Tibial nerve (tissue), 4 donors: ENCODE measurements at places on chromosomes 6 and 20.

DNA sequence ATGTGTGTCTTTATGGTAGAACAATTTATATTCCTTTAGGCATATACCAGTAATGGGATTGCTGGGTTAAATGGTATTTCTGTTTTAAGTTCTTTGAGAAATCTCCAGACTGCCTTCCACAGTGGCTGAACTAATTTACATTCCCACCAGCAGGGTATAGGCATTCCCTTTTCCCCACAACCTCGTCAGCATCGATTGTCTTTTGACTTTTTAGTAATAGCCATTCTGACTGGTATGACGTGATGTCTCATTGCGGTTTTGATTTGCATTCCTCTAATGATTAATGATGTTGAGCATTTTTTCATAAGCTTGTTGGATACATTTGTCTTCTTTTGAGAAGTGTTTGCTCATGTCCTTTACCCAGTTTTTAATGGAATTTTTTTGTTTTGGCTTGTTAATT, 5.3 kb upstream of the TASP1 start:
- DNase-seq, result no peak
- no peak overlapping the region for H3K4me3 ChIP-seq
- no peaks in the 10 kb centered on the region for H3K36me3 ChIP-seq
- no peak overlapping the region for H3K27ac ChIP-seq
- H3K4me1 ChIP-seq, result peaks cover 9% of the 10 kb centered on the region
- H3K27me3 ChIP-seq, result no peaks in the 10 kb centered on the region

DNA sequence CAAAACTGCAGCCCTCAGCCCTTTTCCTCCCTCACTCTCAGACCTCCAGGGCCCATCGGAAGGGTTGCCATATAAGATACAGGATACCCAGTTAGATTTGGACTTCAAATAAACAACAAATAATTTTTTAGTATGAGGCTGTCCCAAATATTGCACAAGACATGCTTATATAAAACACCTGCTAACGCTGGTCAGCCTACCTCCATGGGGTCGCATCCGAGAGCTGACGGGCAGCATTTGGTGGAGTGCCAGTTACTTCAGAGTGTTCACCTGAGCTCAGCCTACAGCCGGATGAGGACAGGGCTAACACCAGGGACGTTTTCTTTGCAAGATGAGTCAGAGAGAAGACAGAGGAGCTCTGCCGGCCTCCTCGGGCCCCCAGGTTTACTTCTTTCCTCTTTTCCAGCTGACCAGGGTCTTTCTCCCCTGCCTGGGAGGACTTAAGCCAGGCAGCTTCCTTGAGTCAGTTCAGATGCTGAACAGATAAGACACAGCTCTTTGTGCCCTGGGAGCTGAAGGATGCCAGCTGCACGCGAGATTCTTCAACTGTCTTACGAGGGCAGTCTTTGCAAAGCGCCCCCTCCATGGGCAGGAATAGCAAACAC, 141.2 kb upstream of the KCNG1 start:
- no peak overlapping the region for H3K4me3 ChIP-seq
- no peak overlapping the region for H3K27ac ChIP-seq
- H3K4me1 ChIP-seq, result no peaks in the 10 kb centered on the region
- no peaks in the 10 kb centered on the region for H3K27me3 ChIP-seq
- DNase-seq, result no peak

- no peaks in the 10 kb centered on the region for H3K27me3 ChIP-seq
- H3K27ac ChIP-seq, result no peak overlapping the region
- H3K36me3 ChIP-seq, result no peaks in the 10 kb centered on the region
- H3K4me3 ChIP-seq, result no peak overlapping the region
These were observed 194.4 kb downstream of the TMEM200A start for GRCh38 chr6:130560231-130560630.

GRCh38 chr20:34880215-34880850, 3.9 kb downstream of the ACSS2 start:
- H3K4me3 ChIP-seq, result no peak overlapping the region
- H3K36me3 ChIP-seq, result no peaks in the 10 kb centered on the region
- H3K4me1 ChIP-seq, result no peaks in the 10 kb centered on the region
- no peak overlapping the region for H3K27ac ChIP-seq

DNA sequence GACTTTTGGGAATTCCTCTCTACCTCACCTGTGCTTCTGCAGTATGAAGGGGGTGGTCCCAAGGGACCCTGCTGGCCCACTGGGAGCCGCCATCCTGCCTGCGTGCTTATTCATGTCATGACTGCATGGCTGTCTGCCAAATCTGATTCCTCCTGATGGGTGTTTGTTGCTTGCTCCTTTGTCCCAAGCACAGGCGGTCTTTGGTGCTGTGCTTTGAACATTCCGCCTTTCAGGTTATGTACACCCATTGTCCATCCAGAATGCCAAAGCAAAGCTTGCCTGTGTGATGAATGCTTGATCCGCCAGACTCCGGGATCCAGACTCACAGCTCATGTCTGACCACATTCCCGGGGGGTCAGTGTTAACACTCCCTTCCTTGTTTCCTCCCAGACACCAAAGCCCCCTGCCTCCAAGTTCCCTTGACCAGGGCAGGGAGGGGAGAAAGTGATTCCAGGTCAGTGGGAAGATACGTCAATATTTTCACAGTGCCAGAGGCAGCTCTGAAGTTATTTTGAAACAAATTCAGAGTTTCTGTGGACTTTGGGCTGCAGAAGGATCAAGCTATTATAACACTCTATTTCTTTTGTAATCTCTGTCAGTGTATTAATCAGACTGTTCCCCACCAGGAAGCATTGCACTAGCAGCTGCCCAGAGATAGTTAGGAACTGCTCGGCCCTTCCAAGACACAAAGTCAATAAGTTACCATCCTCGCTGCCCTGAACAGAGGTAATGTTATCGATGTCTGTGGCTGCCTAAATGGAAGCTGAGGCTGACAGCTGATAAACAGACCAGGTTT, 9.5 kb downstream of the DAAM2 start:
- H3K4me1 ChIP-seq, result peaks cover 25% of the 10 kb centered on the region
- H3K27ac ChIP-seq, result no peak overlapping the region
- no peaks in the 10 kb centered on the region for H3K36me3 ChIP-seq
- H3K27me3 ChIP-seq, result no peaks in the 10 kb centered on the region

DNA sequence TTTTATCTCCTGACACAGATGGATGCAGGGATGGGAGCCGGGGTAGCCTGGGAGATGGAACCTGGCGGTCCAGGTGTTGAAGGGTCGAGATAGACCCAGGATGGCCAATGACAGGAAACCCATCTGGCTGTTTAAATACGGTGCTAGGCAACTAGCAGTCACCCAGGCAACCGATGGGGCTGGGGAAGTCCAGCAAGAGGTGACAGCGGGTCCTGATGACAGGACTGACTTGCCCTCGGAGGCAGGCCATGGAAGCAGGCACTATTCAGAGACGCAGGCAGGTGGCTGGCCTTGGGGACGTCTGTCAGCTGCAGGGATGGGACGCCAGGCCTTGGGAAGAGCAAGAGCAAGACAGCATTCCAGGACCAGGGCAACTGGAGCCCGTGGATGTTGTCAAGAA, 135.4 kb upstream of the RALGAPA2 start:
- H3K27ac ChIP-seq, result no peak overlapping the region
- H3K36me3 ChIP-seq, result no peaks in the 10 kb centered on the region
- H3K4me1 ChIP-seq, result peaks cover 7% of the 10 kb centered on the region
- no peaks in the 10 kb centered on the region for H3K27me3 ChIP-seq
- DNase-seq, result no peak
- H3K4me3 ChIP-seq, result no peak overlapping the region

- H3K27me3 ChIP-seq, result no peaks in the 10 kb centered on the region
- H3K27ac ChIP-seq, result no peak overlapping the region
- no peaks in the 10 kb centered on the region for H3K4me1 ChIP-seq
- H3K36me3 ChIP-seq, result no peaks in the 10 kb centered on the region
These were observed 79.7 kb downstream of the EDN1 start for GRCh38 chr6:12369781-12370262.

DNA sequence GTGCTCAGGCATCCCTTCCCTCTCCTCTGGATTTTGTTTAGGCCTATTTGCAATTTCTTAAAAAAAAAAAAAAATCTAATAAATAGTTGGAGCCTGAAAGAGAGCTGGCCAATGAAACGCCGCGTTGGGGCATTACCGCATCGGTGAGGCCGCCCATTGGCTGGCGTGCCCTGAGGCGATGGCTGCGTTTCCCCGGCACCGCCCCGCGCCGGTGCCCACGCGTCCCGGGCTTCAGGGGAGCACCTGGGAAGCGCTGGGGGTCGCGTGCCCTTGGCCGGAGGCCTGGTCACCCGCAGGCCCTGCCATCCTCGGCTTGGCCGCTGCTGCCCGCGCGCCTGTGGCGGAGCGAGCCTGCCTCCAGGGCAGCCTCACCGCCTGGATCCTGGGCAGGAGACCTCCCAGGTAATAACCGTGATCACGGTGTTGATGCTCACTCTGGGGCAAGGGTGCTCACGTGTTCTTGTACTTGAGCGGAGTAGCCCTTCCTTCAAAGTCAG, 155.4 kb downstream of the NRN1 start:
- no peak for DNase-seq
- H3K4me3 ChIP-seq, result peak overlapping the region; percentile 51
- H3K27ac ChIP-seq, result no peak overlapping the region
- peaks cover 9% of the 10 kb centered on the region for H3K4me1 ChIP-seq

- no peak overlapping the region for H3K27ac ChIP-seq
- H3K4me3 ChIP-seq, result no peak overlapping the region
- H3K27me3 ChIP-seq, result no peaks in the 10 kb centered on the region
- H3K36me3 ChIP-seq, result no peaks in the 10 kb centered on the region
- no peaks in the 10 kb centered on the region for H3K4me1 ChIP-seq
These were observed 123.9 kb downstream of the COL12A1 start for GRCh38 chr6:75081921-75082320.

GRCh38 chr6:114364301-114364700, 21.5 kb upstream of the HS3ST5 start:
- no peak overlapping the region for H3K27ac ChIP-seq

DNA sequence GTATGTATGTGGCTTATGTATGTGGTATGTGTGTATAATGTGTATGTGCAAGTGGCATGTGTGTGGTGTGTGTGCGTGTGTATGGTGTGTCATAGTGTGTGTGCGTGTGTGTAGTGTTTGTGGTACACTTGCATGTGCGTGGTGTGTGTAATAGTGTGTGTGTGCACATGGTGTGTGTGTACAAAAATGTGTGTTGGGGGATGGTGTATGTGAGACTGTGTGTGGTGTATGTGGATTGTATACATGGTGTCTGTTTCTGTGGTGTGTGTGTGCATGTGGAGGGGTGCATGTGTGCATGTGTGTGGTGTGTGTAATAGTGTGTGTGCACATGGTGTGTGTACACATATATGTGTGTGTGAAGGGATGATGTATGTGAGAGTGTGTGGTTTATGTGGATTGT, 21.5 kb downstream of the MAFB start:
- no peak overlapping the region for H3K27ac ChIP-seq
- no peaks in the 10 kb centered on the region for H3K27me3 ChIP-seq
- no peak overlapping the region for H3K4me3 ChIP-seq
- no peaks in the 10 kb centered on the region for H3K4me1 ChIP-seq
- no peak for DNase-seq

DNA sequence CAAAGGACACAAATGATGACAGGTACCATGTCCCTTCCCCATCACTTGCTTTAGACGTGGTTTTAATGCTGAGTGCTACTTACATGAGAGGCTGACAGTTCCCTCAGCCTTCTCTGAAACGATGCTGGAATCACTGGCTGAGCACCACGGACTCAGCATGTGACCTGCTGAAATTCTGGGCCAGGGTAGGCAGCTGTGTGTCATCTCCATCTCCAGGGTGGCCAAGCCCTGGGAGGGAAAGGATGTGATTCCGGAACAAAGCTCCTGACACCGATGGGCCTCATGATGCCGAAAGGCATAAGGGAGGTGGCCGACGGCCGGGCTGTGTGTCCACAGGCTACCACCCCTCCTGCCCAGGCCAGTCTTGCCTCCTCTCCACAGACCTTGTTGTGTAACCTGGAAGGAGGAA, 184.3 kb upstream of the CST7 start:
- H3K36me3 ChIP-seq, result no peaks in the 10 kb centered on the region
- no peak overlapping the region for H3K27ac ChIP-seq
- no peaks in the 10 kb centered on the region for H3K4me1 ChIP-seq
- H3K4me3 ChIP-seq, result no peak overlapping the region
- no peaks in the 10 kb centered on the region for H3K27me3 ChIP-seq
- DNase-seq, result no peak

DNA sequence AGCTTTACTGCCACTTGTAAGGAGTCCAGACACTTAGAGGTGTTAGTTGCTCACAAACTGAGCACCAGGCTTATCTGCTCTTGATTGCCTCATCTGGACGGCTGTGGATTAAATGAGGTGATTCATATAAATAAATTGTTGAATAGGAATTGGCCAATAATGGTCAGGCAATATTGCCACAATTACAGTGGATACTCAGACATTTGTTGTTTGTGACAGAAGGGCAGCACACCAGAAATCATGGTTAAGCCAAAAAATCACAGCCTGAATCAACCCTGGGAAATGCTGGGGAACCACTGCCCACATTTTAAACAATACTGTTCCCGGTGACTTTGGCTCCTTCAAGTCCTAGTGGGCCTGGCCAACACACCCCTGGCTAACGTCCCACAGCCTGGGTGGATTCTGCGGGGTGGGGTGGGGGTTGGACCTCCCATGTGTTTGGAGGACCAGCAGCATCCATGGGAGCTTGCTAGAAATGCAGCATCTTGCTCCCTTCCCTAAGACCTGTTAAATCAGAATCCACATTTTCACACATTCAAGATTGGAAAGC, 29.5 kb upstream of the SPDEF start:
- H3K27me3 ChIP-seq, result no peaks in the 10 kb centered on the region
- no peak for DNase-seq
- peaks cover 46% of the 10 kb centered on the region for H3K36me3 ChIP-seq
- no peaks in the 10 kb centered on the region for H3K4me1 ChIP-seq
- H3K27ac ChIP-seq, result no peak overlapping the region

DNA sequence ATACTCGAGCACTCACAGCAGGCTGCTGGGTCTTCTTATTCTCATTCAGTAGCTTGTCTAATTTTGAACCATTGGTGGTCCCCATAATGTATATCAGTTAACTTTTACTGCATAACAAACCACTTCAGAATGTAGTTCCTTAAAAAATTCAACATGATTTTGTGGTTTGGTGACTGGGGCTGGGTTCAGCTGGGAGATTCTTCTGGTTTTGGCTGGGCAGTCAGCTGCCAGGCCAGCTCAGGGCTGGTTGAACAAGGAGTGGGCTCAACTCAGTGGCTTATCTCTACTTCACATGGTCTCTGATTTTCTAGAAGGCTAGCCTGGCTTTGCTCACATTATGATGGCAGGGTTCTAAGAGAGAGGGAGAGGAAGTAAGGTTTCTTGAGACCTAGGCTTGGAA, 292.4 kb upstream of the CHD6 start:
- H3K27ac ChIP-seq, result no peak overlapping the region
- no peaks in the 10 kb centered on the region for H3K27me3 ChIP-seq
- no peaks in the 10 kb centered on the region for H3K36me3 ChIP-seq
- H3K4me1 ChIP-seq, result no peaks in the 10 kb centered on the region
- no peak overlapping the region for H3K4me3 ChIP-seq
